ENCODE measurements at places on chromosomes 3 and 15.

DNA sequence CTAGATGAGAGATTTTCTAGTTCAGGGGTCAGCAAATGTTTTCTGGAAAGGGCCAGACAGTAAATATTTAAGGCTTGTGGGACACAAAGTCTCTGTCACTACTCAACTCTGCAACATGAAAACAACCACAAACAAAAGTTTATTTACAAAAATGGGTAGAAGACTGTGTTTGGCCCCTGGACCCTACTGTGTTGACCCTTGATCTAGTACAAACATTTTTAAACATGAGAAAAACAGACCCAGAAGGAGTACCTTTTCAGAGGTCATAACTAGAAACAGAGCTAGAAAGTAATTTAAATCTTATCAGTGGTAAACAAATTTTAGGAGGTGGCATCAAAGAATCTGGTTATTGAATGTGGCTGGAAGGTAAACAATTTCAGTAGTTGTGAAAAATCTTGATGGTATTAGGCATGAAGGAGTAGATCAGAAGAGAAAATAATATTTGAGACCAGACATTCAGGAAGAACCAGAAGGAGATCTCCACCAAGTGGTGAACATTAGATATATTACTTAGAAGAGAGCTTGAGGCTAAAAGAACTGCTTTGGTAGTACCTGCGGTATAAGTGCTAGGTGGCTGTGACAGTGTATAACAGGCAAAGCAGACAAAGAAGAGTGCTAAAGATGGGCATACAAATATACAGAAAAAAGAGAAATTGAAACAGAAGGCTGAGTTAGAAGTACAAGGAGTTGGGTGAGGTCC is 101.7 kb downstream of the NR1I2 start:
- no peak for DNase-seq

DNA sequence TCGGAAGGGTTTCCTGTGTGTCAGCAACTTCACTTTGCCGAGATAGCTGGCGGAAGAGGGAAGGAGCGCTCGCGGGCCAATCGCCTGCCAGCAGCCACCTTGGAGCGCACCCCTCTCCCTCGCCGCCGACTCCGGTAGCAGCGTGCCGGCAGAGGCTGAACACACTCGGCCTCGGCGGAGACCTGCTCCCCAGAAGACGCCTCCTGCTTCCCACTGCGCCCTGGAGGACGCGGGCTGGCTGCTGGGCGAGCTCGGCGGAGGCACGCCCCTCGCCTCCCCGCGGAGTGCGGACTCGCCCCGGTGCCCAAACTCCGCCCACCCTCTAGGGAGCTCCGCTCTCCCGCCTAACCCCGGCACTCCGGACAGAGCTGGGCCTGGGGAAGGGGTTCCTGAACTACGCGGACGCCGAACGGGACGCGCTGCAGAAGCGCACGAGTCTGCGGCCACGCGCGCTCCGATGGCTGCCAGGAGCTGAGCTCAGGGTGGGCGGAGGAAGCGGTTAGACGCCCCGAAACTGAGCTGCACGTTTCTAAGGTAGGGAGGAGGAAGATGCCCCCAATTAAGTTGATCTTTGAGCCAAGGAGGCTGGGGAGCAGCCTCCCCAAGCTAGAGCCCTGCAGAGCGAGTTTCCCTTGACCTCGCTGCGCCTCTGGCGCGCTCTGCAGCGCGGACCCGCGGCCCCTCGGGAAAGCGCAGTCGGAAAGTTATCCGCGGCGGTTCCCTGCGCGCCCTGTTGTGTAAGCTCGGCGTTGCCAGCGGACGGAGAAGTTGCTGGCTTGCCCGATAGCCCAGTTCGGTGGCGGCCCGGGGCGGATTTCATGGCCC is at the start of gene P2RY1:
TSS of gene P2RY1 (plus strand) at position 356 of the 825 bp plus-strand sequence. CDS start 652 bp downstream, outside the sequence.
- DNase-seq = no peak

DNA sequence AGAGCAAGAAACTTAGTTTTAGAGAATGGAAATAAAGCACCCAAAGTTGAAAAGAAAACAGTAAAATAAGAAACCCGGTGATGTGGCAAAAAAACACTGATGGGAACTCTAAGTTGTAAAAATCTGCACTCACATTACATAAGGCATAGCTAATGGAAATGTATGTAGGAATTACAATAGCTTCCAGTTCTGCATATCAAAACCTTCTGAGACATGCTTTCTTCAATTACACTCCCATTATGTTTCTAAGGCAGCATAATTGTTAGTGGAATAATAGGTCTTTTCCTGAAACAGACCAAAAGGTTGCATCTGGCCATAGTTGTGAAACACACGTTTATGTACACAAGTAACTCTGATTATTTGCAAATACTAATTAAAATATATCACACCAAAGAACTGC is 41.4 kb downstream of the SLC30A4 start:
- no peak for DNase-seq

GRCh38 chr3:17182166-17182565 is 297.4 kb downstream of the PLCL2 start:
- DNase-seq = no peak

GRCh38 chr15:49589030-49589429 is 31.6 kb downstream of the FAM227B start:
- no peak for DNase-seq

GRCh38 chr15:74322558-74323180 is 44.8 kb downstream of the CYP11A1 start:
- DNase-seq = peak; percentile 22

DNA sequence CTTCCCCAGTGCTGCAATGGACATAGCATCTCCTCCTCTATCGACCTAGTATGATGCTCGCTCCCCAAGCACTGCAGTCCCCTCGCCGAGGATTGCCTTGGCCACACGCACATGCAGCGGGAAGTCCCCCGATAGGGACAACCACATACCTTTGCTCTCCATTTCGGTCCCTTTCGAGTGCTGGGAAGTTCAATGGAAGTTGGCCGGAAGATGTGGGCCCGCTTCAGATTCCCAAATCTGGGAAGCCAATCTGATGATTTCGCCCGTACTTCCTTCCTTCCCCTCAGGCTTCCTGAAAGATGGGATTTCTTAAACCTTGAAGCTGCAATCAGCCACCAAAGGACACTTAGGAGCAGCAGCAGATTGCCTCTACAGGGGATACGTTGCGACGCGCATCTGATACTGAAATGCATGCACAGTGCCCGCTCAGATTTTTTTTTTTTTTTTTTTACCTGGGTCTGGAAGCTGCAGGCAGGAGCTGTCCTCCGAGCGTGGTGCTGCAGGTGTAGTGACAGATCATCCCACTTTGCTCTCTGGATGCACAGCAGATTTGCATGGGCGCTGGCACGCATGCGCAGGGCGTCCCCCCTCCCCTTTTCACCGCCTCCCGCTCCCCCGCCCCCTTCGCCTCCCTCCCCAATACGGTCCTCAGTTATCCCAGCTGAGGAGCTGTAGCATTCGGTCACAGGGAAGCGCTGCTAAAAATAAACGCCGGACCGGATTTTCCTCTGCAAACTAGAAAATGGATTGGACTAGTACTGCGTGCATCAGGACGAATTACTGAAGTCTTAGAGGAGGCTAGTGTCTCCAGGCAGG is at the start of gene FGF12:
TSS of gene FGF12 (minus strand) at position 510 of the 816 bp plus-strand sequence.
- no peak for DNase-seq

DNA sequence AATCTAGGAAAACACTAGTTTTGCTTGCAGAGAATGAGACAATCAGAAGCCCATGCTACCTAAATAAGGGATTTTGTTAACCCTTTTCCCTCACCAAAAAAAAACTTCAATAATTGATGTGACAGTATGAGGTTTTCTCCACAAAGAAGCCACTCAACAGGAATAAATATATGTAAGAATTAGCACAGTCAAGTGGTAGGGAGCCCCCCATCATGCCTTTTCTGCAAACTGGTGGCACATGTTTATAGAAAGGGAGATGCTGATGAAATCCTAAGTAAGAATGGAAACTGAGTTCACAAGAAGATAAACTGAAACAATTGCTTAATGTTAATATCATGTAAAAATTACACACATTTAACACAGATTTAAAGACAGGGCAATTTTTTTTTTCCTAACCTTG is 51.0 kb downstream of the PHC3 start:
- DNase-seq = no peak

DNA sequence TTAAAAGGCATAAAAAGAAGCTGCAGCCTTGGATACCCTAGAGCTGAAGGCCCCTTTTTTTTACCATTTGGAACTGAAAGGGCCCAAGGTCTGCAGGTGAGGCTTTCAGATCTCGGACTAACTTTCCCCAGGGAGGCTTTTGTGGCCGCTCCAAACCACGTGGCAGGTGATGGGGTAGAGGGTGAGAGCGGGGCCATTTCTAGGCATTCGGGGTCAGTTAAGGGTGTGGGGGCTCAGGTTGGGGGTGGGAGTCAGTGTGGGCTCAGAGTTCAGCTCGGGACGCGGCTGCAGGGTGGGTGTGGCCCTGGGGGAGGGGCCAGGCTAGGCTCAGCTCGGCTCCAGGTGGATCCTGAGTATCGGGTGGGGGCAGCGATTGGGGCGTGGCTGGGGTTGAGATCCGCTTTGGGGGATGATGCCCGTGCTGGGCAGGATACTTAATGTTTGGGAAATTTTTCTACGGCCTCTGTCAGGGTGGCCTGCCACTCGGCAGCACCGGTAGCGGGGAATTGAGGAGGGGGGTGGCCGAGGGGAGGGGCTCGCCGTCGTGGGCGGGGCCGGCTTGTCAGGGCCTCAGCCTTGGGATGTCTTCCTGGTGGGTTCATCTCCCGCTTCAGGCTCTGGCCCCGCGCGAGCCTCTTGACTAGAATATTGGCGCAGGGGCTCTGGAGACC is 2.5 kb downstream of the KLF13 start:
- DNase-seq = no peak

- DNase-seq = no peak
Measured at GRCh38 chr3:192570821-192571791, 156.2 kb downstream of the FGF12 start.

DNA sequence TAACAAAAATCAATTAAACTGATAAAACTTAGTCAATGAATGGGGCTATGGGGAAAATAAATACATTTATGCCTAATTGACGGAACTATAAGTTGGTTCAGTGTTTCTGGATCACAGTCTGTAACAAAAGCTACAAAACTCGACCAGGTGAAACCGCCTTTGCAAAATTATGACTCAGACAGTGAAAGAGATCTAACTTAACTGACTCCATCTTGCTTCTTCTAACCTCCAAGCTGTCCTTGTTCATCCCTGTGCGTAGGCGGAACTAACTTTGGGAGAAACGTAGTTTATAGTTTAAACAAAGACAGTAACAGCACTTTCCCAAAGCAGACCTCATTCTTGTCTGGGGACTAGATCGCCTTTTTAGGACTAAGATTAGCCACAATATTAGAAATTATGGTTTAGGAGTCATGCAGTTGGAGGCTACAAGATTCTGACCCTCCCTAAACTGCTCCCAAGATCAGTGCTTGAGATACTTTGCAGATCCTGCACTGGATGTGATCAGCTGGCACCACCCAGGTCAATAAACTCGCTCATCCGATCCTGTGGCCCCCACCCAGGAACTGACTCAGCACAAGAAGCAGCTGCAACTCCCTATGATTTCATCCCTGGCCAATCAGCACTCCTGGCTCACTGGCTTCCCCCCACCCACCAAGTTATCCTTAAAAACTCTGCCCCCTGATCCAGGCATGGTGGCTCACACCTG is 7.2 kb upstream of the MFGE8 start:
- no peak for DNase-seq

GRCh38 chr15:42825599-42825998 is 88.7 kb upstream of the CDAN1 start:
- DNase-seq = no peak

- DNase-seq = no peak
Measured at GRCh38 chr3:52399131-52399530, 45.8 kb downstream of the SEMA3G start.

DNA sequence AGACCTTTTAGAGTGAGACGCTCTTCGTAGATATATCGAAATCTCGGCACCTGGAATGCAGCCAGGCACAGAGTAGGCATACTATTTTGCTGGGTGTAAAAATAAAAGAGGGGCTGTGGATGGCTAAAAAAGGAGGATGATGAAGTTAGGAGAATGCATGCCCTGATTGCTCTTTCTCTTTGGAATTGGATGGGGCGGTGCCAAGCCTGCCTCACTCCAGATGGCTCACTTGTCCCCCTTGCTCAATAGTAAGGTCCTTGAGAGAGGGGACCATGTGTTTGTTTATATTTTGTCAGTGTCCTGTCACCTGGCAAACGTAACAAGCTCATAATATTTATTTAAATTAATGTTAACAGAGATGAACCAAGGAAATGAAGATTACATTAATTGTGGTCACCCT is 33.0 kb downstream of the SNRK start:
- no peak for DNase-seq

DNA sequence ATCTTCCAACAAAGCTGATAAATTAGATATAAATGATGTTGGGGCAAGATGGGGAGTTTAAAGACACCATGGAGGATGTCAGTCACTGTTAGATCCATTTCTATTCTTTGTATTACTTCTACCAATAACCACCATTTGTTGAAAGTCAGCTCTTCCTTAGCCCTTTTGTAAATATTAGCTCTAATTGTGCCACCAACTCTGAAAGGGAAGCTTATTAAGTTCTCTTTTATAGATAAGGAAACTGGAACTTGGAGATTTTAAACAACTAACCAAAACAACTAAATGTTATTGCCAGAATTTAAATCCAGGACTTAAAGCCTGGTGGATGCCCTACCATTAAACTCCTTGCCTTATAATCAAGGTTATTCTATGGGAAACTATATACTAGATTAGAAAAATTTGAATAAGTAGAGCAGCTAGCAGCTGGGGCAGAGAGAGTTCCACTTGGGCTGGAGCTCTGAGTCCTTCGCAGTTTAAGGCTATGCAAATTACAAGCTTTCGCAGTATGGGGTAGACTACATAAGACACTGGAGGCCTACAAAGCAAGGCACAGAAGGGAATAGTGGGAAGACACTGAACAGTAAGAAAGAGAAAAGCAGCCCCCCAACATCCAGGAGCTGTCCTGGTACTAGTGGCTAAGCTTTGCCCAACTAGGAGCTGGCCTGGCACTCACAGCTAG is 52.6 kb downstream of the TM4SF18 start:
- no peak for DNase-seq

- no peak for DNase-seq
Measured at GRCh38 chr3:173584838-173585831, 187.6 kb downstream of the NLGN1 start.

- no peak for DNase-seq
Measured at GRCh38 chr15:99734575-99734974, 1.3 kb upstream of the LYSMD4 start.

DNA sequence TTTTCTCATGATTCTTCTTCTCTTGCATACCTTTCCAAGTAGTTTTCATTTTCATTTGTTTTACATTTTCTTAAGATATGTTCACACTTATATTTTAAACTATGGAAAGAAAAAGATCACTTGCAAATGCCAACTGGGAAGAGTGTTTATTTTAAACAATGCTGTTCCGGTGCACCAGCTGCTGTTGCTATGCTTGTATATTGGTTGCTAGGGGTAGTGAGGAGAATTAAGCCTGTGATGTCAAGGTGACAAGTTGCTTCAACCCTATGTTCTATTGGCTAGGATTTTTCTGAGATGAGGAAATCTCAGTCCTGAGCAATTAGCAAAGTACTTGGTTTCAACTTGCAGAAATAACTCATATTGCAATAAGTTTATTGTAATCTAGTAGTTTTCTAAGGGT is 500.1 kb downstream of the MFSD1 start:
- DNase-seq = no peak

GRCh38 chr3:115436767-115437301 is 186.5 kb upstream of the GAP43 start:
- DNase-seq = no peak

GRCh38 chr3:40200692-40201316 is 108.7 kb upstream of the EIF1B start:
- no peak for DNase-seq

- DNase-seq = no peak
Measured at GRCh38 chr15:45225506-45226273, 26.3 kb upstream of the SLC28A2 start.

All from activated T-helper 1 cell treated with anti-CD3 and anti-CD28 coated beads, Interleukin-2, amount 50 U/mL, for 16 hours (primary cell).